Jurkat, Clone E6-1 (cell line): ENCODE measurements at places on chromosomes 12 and 14.

DNA sequence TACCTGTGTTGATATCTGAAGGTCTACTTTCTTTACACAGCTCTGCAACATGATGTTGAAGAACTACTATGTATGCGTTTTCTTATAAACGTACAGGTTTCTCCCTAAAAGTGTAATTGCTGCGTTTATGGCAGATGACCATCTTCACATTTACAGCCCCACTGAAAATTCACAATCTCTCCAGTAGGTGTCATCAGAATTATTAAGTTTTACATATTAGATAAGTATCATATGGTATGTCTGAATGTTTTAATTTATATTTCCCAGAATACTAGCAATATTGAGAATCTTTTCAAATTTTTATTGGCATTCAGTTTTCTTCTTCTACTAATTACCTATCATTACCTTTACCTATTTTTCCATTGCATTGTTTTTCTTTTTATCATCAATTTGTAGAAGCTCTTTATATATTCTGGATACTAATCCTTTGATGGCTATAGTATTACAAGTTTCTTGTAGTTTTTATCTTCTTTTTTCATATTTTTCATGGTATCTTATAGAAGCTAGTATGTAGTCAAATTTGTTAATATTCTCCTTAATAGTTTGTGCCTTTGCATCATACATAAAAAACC is 123.5 kb downstream of the CAPZA3 start:
- DNase-seq: peak; percentile 41

- no peak for DNase-seq
Observed at GRCh38 chr14:67517083-67517482, 16.0 kb upstream of the PLEKHH1 start.

- DNase-seq: peak; percentile 22
Observed at GRCh38 chr14:104536942-104537612, 42.5 kb upstream of the C14orf180 start.

DNA sequence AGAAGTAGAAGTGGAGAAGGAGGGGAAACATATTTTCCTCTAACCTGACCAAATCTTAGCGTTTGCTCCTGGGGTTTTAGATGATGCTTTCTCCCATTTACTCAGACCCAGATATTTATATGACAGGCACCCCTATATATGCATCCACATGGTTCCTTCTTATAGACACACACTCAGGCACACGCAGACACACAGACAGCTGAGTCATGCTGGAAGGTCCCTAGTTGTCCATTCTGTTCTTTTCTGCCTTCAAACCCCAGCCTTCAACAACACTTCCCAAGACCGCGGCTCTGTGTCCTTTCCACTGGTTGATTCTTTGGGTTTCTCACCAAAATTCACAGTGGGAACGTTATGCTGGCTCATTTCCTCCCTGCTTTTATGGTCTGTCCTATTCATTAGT is 52.1 kb downstream of the HSPB8 start:
- no peak for DNase-seq

DNA sequence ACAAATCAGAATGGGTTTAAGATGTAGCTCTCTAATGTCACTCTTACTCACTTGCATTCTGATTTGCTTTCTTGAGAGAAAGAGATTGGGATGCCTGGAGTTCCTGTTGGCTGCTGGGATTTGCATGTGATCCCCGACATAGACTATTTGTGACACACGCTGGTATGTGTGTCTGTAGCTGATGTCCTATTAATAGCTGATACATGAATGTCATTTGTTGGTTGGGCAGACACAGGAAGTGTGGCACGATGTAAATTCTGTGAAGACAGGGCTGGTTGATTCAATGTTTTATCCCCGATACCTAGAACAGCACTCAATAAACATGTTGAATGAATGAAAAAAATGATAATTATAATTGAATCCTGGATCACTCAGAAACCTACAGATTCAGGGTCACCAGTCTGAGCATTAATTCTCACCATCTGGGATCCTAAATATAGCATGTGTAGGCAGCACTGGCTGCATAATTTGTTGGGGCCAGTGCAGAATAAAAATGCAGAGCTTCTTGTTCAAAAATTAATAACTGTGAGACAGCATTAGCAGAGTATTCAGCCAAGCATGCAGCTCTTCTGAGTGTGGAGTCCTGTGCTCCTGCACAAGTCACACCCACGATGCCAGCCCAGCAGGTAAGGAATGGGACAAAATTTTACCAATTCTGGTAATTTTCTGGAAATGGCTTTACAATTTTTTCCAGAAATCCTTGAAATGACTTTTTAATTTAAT is 35.5 kb upstream of the SOCS2 start:
- DNase-seq: no peak

- DNase-seq: no peak
Observed at GRCh38 chr14:46259536-46259935, 392.0 kb downstream of the RPL10L start.

- DNase-seq: no peak
Observed at GRCh38 chr14:43621282-43621681, 885.8 kb downstream of the FSCB start.

- no peak for DNase-seq
Observed at GRCh38 chr12:68370006-68370590, 37.9 kb upstream of the MDM1 start.
